ENCODE measurements at places on chromosomes 3 and 15.

DNA sequence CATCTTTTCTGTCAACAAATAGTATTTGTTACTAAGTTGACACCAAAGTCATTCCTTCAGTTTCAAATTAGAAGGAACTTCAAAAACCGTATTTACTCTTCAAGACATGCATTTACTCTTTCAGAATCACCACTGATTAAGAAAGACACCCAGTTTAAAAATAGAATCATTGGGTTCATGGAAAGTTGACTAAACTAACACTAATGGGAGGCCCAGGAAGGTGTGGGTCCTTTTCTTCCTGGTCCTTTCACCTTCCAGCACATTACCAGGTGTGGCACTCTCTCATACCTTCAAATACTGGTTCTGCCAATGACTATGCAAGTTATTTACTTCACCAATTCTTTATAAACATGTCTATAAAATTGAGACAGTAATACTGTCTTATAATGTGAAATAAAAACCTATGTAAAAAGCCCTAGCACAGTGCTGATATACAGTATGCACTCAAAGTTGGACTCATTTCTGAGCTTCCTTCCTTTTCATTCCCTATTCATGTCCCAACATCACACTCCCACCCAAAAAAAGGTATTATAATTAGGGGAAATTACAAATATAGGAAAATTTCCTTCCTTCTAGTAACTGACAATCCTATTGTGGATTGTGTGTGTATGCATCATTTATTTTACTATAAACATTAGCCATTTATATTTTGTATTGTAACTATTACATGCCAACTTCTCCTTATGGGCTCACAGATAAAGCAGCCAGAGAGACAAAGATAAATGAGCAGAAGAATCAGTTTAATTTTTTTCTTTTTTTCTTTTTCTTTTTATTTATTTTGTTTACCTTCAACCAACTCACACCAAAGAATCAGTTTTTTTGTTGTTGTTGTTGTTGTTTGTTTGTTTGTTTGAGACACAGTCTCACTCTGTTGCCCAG is 48.9 kb downstream of the LRRFIP2 start:
- no peak for DNase-seq

DNA sequence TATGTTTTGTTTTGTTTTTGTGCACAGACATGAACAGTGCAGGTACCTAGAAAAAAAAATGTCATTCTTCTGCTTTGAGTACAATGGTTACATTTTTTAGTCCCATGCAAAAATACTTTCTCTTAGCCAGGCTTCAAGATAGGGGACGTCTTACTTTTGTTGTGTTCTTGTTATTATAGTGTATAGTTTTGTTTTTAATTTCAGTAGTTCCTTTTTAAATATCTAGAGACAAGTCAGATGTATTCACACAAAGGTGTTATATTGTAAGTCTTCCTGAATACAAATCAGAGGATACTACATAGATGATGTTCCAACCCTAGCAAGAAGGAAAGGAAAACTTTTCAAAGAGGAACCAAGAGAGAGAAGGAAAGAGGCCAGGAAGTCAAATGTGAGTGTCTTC is 28.8 kb upstream of the IGSF11 start:
- DNase-seq = no peak

DNA sequence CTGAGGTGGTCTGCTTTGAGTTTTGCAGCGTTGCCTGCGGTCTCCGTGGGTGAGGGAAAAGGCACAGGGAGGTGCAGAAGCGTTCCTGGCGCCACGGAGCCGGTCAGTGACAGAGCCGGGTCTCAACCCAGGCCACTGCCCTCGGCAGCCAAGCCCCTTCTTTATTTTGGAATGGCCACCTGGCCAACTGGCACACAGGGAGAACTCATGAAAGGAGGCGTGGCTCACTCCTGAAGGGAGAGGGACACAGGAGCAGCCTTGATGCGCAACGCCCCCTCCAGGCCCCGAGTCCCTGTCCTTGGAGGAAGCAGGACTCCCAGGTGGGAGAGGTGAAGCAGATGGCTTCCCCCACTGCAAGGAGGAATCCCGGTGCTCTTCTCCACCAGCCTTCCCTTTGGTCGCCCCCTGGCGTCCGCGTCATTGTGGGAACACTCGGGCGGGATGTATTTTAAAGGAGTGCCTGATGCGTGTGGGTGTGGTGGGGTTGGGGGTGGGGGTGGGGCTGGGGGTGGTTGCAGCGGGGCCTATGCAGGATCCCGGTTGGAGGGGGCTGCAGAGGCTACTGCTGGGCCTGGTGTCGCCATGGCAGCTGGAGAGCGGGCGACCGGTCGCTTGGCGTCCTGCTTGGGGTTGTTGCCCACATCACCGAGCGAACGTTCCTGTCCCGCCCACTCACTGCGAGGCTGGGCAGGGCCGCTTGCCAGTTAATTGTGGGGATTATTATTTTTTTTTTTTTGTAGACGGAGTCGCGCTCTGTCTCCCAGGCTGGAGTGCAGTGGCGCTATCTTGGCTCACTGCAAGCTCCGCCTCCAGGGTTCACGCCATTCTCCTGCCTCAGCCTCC is 32.6 kb downstream of the APBA2 start:
- DNase-seq = no peak

DNA sequence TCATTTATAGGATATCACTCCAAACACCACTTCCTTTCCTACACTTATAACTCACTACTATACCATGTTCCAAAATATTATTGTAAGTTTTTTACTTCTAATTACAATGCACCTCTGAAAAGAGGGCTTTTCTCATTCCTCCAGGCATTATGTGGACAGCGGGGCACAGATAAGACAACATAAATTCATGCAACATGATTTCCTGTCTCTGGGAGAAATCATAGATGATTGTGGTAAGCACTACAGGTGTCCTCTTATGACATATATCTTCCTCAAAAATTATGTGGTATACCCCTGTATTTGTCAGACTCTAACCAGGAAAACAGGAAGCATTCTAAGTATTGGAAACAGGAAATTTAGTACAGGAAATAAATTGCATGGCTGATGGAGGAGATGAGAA is 45.7 kb upstream of the INO80 start:
- no peak for DNase-seq

- no peak for DNase-seq
These were observed 46.2 kb downstream of the CNTN6 start for GRCh38 chr3:1139071-1139470.

GRCh38 chr15:50576166-50576565 is 29.7 kb upstream of the USP50 start:
- no peak for DNase-seq

DNA sequence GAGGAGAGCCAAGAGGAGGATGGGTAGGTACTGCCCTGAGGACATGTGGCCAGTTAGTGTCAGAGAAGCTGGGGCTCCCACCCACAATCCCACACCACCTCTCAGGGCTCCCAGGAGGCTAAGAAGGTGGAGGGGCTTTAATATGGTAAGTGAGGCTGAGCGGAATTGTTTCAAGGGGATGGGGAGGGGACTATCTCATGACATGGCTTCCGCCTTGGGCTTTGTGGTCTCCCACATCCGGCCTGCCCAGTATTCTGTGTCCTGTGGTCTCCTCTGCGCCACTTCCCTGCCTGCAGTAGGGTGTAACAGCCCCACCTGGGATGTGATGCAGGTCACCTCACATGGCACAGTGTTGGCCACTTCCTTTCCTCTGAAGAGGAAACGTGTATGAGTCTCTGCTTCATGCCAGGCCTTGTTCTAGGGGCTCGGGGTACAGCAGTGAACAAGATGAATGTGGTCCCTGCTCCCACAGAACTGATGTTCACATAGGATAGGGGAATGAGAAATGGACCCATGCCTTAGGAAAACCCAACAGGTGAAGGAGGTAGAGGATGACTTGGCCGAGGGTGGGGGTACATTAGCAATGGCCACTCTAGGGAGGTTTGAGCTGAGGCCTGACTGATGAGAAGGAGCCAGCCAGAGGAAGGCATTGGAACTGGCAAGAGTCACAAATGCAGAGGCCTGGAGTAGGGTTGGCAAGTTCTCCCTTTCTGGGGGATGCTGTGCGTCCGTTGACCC is 3.2 kb downstream of the NEIL1 start:
- DNase-seq = no peak

DNA sequence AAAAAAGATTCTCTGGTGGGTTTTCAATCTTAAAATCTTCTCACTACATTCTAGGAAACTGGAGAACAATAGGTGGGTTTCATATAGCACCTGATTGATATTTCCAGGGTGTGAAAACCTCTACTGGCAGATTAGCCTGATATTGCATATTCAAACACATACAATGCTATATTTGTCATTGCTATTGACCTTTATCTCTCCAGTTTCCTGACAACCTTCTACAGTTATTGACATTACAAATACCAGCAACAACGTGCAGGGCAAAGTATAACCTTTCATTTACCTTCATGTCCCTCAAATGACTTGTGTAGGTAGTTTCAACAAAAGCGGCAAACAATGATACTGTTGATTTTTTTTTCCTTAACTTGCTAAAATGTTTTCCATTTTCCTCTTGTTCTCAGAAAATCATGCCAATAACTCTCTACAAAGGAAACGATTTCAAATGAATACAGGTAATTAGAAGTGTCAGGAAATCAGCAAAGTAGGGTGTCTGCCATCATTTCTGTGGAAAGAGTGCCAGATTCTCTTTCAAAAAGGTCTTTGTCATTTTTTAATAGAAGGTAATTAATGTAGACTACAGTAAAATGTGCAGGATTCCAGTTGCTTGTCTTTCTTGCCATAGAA is 72.6 kb upstream of the CDIN1 start:
- DNase-seq = no peak

DNA sequence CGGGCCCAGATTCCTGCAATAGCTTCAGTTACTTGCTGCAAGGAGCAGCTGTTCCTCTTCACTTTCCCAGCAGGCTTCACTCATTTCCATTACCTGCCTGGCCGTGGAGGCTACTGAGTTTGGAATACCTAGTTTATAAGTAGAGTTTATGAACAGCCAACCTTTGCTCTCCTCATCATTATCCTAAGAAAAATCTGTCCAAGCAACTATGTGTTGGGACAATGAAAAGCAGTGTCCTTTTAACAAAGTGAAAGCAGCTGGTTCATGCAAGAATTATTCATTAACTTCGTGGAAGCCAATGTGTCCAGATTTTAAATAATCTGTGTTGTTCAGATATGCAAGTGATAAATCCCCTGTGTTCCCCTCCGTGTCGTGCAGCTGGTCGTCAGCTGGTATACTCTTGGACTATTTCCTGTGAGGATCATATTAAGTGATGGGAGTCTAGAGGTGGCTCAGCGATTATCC is 39.3 kb upstream of the SSR3 start:
- no peak for DNase-seq

- DNase-seq = no peak
These were observed 3.7 kb downstream of the IQSEC1 start for GRCh38 chr3:13069495-13069894.

DNA sequence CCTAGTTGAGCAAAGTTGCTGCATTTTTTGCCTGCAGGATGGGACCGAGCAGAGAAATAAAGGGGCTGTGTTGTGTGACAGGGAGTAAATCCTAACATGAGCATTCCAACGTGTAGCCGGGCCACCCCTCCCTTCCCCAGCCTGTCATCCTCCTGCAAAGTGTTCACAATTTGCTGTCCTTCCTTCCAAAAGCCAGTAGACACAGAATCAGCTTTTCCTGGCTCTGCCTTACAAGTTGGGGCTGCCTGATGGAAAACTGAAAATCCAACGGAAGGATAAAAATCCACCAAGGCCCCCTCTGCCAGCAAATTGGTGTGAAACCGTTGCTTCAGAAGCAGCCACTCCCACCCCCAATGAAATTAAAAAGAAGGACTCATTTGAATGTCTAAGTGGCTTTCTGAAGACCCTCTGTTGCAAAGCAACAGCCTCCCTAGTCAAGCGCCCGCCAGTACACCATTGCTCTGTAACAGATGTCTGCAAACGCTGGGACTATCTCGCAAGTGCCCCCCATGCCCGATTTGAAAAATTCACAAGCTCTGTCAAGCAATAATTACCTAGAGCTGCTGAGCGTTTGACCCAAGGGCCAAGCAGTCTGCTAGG is 665 bp downstream of the FRMD4B start:
- DNase-seq = no peak

GRCh38 chr3:115616461-115616860 is 6.8 kb upstream of the GAP43 start:
- no peak for DNase-seq

DNA sequence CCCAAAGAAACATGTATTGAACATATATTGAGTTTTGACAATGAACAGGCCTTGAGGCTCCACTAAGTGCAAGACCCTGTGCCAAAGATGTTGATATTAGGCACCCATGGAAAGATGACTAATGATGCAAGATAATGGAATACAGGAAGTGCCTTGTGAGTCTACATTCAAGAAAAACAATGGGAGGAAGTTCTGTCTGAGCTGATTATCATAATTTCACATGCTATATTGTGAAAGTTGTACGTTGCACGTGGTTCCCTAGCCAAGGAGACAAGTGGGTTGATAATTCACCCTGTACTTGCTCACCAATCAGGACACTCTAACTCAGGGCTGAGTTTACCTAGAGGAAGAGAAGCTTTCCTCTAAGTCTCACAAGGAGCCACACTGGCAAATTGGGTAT is 186.9 kb upstream of the STAC start:
- no peak for DNase-seq

GRCh38 chr3:49910409-49911123 is 6.9 kb upstream of the MST1R start:
- DNase-seq = no peak

DNA sequence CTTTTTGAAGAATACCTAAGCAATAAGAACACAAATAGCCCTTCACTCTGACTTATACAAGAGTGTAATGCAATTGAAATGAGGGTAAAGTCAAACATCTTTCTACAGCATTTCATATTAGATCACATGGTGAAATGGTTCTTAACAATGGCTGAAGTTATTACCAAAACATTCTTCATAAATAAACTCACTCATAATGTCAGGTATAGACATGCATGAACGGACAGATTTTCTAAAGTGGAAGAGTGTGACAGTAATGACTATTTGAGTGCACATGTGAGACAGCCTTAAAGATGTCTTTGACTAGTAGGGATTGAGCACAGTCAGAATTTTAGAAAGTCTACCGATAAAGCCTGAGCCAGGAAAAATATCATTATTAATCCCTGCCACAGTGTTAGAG is 471.0 kb downstream of the ZPLD1 start:
- DNase-seq = no peak

DNA sequence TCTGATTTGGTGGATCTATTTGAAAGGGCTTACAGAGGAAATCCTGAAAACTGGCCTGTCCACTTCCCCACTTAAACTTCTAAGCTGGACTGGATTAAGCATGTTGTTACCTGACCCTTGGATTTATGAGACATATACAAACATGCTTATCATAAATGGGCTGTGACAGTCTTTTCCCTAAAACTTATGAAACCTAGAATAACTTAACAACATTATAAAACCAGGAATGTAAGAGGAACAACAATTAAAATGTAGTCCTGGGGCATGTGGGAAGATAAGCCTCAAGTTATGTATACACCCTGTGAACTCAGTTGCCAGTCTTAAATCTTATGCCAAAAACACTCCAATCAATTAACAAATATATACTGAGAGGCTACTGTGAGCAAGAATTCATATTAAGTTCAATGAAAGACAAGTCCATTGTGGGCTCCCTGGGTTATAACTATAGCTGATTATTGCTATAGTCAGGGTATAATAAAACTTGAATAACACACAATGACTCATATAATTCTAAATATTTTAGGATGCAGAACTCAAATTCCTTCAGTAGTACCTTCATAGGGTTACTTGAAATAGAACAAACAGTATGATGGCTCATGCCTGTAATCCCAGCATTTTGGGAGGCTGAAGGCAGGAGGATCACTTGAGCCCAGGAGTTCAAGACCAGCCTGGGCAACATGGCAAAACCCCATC is 87.2 kb upstream of the PPIB start:
- no peak for DNase-seq

GRCh38 chr15:71349736-71350526 is 234.7 kb downstream of the THSD4 start:
- DNase-seq = no peak

GRCh38 chr3:157129803-157130466 is 30.0 kb downstream of the CCNL1 start:
- no peak for DNase-seq

GRCh38 chr3:141708367-141708766 is 29.7 kb upstream of the RNF7 start:
- DNase-seq = no peak

Measured in T1000 (cell line).